ENCODE measurements at places on chromosomes 1 and 21.

GRCh38 chr1:206738370-206739366, 31.9 kb upstream of the IL19 start:
- DNase-seq, result no peak

DNA sequence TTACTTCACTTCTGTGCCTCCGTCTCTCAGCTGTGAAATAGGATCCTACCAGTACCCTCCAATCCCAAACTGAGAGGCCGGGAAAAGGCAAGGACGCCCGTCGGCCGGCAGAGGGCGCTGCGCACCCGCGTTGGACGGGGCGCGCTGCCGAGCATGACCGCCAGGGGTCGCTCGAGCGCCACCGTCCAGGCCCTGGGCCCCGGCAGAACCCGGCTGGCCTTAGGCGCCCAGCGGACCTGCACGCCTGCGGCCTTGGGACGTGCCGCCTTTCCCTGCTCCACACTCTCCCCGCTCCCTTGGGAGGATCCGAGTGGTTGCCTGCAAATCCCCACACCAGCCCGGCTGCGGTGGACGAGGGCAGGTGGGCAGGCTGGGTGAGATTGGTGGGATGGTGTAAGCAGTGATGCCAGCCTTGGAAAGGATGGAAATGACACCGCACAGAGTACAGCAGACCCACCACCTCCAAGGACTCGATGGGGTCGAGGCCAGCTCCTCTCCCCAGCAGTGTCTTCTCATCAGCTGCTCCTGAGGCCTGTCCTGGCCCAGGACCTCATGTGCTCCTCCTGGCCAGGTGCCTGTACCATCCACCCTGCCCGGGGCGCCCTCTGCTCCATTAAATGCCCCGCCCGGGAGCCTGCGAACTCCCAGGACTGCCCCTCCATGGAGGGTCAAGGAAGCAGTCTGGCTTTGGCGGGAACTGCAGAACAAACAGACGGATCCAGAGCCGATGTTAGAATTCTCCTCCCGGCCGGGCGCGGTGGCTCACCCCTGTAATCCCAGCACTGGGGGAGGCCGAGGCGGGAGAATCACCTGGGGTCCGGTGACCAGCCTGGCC, 47.4 kb upstream of the LBR start:
- no peak for DNase-seq

DNA sequence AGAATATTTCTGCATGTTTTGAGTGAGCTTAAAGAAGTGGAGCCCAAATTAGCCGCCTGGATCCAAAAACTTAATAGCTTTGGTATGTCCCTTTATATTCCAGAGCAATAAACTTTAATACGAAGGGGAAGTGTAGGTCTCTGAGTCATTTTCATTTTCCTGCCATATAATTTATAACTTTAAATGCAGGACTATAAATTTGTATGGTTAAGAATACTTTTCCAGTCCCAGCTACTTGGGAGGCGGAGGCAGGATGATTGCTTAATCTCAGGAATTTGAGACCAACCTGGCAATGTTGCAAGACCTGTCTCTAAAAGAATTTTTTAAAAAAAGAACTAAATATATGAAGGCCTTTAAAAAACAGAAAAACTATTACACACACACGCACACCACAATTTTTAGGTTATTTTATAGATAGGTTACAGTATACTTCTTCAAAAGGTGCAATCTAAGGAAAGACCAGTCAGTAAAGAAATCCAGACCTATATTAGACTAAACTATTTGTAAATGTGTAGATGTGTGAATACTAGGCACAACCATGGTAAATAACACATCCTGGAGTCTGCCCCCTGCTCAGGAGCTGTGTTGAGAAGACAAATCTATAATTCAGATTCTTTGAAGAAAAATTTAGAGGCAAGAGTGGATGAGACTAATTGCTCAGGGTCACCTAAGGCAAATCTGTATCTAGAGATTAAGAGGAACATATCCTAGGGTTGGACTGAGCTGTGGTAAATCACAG, 80.3 kb downstream of the TTC3 start:
- no peak for DNase-seq

- DNase-seq, result no peak
Measured at GRCh38 chr1:72369069-72369757, 86.9 kb upstream of the NEGR1 start.

Measured in stimulated activated CD4-positive, alpha-beta T cell treated with anti-CD3 and anti-CD28 coated beads, TNF-alpha, amount 100 ng/mL, for 24 hours (primary cell).